ENCODE measurements at places on chromosomes 5 and 9.

DNA sequence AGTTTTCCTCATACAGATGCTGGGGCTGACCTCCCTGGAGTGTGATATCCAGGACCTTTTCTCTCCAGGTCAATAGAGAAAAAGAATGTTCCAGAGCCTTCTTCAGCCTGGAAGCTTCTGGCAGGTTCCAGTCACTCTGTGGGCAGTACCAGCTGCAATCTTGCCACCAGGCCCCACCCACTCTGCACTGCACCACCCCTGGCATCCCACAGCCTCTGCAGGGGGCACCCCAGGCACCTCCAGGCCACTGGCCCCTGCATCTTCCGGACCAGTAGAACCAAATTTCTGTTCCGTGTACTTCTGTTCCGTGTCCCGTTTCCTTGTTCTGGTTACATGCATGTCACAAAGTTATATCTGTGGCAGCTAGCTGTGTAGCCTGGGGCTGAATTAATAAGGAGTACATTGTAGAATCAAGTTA lies 83.3 kb upstream of the ZBTB43 start:
- DNase-seq, result no peak

DNA sequence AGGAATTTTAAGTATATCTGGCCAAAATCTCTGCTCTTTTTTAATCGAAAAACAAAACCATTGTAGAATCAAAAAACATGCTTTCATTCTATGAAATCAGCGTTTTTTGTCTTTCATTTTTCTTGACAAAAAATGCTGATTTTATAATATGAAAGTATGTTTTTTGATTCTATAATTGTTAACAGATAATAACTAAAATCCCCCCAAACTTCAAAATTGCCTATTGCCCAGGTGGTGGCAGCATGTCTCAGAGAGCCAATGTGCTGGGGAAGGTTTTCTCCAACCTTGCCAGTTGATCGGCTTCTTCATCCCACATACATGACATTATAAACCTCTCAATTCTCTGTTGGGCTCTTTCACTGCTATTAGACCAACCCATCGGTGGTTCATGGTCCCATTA lies 5.1 kb upstream of the SMIM15 start:
- no peak for DNase-seq

DNA sequence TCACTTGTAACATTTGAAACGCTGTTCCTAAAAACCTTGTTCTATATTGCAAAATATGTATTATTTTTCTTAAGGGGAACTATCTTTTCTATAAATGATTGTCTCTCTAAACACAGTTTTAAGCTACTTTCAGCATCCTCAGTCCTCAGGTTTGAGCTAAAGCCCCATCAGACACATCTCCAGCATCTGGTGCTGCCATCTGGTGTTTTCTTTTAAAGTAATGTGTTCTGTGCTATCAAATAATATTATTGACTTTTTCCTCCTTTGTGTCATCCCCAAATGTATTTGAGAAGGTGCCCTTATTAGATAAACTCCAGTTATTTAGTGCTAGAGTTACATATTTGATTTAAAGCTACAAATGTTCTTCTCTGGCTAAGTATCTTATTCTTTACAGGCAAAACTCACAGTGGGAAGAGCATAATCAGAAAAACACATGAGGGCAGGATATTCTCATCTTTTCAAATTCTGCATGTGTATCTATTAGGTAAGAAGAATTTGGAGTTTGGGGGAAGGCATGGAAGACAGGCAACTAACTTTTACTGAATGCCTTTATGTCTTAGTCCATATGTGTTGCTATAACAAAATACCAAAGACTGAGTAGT lies 27.5 kb downstream of the ZNF474 start:
- no peak for DNase-seq

GRCh38 chr9:88390371-88390990 lies 2.2 kb downstream of the SPIN1 start:
- DNase-seq, result no peak

- no peak for DNase-seq
Observed at GRCh38 chr5:52987711-52988331, 1.3 kb upstream of the ITGA2 start.

DNA sequence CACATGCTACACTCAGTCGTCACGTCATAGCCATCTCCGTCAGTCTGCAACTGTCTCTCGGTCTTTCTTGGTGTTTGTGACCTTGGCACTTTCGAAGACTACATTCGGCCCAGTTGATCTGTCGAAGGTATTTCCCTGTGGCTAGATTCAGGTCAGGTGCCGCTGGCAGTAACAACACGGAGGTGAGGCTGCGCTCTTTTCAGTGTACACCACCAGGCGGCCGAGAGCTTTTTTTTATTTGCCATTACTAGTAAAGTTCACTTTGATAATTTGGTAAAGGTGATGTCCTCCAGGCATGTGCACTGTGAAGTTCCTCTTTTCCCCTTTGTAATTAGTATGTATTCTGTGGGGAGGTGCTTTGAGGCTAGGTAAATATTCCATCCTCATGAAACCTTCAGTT lies 49.7 kb downstream of the RNF130 start:
- no peak for DNase-seq

GRCh38 chr9:8096091-8096490 lies 296.5 kb upstream of the DMAC1 start:
- no peak for DNase-seq

DNA sequence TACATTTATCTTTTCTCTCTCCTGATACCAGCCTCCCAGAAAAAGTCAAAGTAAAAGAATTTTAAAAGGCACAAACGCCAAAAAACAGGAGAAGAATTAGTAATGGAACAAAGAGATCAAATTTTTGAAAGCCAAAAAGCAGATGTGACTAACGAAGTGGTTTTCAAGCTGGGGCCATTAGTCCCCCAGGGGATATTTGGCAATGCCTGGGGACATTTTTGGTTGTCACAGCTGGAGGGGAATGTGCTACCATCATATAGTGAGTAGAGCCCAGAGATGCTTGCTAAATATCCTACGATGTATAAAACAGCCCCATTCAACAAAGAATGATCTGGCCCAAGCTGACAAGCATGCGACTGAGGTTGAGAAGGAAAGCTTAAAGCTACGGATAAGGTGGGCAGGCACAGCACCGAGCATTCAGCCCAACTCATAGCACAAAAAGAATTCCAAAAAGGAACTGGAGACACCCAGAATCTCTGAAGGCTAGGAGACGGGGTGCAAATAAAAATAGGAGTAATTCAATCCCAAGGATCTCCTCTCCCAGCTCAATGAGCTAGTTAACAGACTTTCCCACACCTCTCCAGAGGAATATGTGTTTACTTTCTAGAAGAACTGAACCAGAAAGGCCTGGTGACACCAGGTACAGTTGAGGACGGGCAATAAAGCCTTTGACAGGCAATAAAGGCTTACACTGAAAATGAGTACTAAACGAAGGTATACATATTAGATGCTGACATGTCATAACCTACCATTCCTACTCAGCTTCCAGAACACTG lies 269.0 kb downstream of the DENND1A start:
- DNase-seq, result no peak

DNA sequence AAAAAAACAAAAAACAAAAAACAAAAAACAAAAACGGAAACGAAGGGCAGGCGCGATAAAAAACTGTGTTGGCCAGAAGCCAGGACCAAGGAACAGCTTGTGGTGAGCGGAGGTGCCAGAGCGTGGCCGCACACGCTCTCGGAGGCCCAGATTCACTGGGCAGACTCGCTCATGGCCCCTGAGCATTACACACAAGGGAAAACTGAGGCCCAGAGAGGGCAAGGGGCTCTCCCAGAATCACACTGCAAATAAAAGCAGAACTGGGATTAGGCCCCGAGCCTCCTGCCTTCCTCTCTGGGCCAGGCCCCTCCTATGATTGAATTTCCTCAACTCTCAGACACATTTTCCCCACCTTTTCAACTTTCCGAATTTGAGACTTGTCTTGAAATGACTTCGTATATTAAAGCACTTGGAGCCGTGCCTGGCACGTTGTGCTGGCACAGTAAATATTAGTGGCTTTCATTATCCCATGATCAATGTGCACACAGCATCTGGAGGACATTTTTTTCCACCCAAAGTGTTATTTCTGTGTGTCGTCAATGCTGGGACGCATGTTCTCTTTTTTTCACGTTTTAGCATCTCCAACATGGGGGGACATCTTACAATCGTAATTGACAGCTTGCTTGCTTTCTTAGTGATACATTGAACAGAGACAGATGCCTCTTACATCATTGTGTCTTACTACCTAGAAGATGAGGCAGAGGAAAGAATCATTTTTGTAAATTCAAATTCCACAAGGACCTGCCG lies 7.4 kb downstream of the FIBCD1 start:
- no peak for DNase-seq

DNA sequence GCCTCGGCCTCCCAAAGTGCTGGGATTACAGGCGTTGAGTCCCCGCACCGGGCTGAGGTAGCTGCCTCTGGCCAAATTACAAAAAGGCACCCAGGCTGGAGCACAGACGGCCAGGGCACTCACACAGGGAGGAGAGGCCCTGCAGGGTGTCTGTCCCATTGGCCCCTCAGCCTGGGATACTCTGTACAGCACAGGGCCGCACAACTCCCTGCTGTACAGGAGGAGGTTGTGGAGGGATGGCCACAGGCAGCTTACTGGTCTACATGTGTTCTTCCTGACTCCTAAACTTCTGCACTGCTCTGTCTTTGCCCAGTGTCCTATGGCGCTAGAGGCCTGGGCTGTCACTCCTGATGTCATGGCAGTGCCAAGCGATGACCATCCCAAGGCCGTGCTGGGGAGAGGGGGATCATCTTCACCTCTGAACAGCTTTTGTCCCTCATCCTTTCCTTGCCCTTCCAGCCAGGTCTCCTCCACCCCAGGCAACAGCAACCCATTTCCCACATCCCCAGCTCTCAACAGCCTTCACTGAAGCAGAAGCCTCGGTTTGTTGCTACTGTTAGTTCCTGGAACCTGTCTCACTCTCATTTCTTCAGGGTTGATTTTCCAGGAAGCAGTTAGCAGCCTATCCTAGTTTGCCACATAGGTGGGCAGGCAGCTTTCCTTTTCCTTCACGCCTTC lies 1.8 kb upstream of the CNOT6 start:
- no peak for DNase-seq

- no peak for DNase-seq
Observed at GRCh38 chr5:978693-979092, 29.9 kb upstream of the NKD2 start.

DNA sequence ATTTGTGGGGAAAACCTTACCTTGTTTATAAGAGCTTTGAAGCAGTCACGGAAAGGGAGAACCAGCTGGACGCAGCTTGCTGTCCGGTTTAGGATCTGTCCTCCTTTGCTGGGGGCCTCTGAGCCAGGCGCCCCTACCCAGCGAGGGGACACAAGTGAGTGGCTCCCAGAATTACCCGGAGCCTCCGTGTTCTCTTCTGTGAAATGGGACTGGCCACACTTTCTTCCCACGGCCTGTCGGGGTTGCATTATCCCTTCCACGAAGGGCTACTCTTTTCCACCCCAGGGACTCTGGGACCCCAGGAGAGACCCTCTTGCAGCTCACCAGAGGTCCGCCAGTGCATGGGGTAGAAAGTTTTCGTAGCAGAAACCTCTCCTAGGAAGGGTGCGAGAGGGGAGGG lies 477 bp upstream of the GBGT1 start:
- DNase-seq, result no peak

DNA sequence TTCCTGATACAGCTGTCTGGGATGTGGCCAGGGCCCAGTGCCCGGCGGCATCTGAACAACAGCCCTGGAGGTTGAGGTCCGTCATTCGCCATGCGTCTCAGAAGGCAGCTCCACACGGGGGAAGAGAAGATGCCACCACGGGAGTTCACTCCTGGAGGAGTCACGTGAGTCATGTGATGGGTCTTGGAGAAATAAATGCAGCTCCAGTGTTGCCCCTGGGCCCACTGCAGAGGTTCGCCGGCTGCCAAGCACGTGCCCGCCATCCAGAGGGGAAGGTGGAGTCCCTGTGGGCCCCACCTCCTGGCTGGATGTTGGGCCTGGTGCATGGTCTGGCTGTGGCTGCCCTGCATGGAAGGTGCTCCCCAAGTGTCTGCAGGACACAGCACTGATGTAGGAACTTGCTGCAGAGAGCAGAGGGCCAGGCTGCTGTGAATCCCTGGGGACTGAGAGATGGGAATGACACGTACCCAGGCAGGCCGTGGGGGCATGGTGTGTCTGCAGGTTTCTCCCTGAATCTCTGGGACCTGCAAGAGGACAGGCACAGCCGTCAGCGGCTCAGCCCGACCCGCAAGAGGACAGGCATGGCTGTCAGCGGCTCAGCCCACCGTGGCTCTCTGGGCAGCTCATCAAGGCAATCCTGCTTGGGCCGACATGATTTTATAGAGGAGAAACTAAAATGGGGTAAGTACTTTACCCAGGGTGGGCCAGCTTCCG lies 418.3 kb upstream of the IRX4 start:
- no peak for DNase-seq

GRCh38 chr5:62068554-62068953 lies 237.5 kb upstream of the KIF2A start:
- no peak for DNase-seq

DNA sequence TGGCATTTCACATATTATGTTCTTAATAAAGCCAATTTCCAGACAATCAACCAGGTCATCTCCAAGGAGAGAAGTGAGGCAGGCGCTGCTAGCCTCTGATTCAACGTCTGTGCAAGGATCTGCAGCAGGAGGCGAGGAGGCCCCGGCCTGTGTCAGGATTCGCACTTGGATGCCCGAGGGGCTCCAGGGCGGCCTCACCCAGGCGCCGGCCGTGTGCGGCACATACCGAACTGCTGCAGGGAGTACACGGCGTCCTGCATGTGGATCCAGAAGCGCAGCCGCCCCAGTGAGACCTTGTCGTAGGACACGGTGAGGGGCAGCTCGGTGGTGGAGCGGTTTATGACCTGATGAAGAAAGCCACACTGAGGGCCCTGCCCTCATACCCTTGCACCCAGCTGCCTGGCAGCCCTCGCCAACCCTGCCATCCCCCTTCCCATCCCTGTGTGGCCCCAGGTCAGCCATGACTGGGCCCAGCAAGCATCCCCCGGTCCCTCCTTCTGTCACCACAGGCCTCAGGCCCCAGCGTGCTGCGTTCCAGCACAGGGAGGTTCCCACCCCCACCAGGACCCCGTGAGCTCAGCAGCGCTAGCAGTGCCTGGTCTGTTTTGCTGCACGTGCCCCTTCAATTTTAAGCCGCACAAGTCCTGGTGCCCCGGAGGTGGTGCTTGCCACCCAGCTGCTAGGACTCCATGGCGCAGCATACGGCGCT lies 9.9 kb downstream of the CLPTM1L start:
- DNase-seq, result no peak

DNA sequence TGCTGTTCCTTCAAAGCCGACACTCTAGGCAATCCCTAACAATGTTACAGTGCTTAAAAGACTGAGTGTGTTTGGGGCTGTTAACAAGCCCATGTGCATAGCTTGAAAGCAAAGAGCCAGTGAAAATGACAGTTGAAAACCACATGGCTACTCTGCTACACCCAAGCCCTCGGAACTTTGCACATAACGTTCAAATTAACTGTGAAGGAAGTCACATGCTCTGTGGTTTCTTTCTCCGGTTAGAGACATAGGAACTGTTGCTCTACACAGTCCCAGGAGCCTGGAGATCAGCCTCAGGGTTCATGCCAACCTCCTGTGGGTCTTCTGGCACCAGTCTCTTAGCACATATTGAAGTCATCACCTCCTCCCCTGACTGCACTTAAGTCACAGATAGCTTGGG lies 51.1 kb downstream of the C9orf152 start:
- no peak for DNase-seq

- DNase-seq, result no peak
Observed at GRCh38 chr9:32399110-32399815, 14.8 kb downstream of the ACO1 start.

All from NCI-H187 (cell line).